NCI-H1694 (cell line): ENCODE measurements at places on chromosomes 6 and 20.

GRCh38 chr6:39190545-39191235 is 38.6 kb downstream of the KCNK5 start:
- DNase-seq: no peak

- DNase-seq: no peak
These were observed 12.2 kb downstream of the GABRR2 start for GRCh38 chr6:89302936-89303335.

- no peak for DNase-seq
These were observed 304.4 kb downstream of the PREX1 start for GRCh38 chr20:48523191-48523995.

- DNase-seq: no peak
These were observed 448.9 kb upstream of the MANEA start for GRCh38 chr6:95128439-95128838.

- DNase-seq: no peak
These were observed 754.8 kb upstream of the DEFB115 start for GRCh38 chr20:30502670-30503069.

GRCh38 chr20:2237059-2237458 is 58.7 kb upstream of the TGM3 start:
- no peak for DNase-seq
